Activated T-helper 1 cell treated with Interleukin-2 at 50 U/mL for 16 hours (primary cell): ENCODE measurements at places on chromosomes 11 and 22.

- DNase-seq: no peak
These were observed 488.5 kb downstream of the SOX6 start for GRCh38 chr11:15867871-15868270.

GRCh38 chr11:86610559-86611341 lies 61.7 kb downstream of the ME3 start:
- no peak for DNase-seq

GRCh38 chr22:46087816-46088277 lies 62.5 kb upstream of the PPARA start:
- no peak for DNase-seq

GRCh38 chr11:117868815-117869561 lies 7.5 kb downstream of the FXYD6 start:
- DNase-seq: no peak

DNA sequence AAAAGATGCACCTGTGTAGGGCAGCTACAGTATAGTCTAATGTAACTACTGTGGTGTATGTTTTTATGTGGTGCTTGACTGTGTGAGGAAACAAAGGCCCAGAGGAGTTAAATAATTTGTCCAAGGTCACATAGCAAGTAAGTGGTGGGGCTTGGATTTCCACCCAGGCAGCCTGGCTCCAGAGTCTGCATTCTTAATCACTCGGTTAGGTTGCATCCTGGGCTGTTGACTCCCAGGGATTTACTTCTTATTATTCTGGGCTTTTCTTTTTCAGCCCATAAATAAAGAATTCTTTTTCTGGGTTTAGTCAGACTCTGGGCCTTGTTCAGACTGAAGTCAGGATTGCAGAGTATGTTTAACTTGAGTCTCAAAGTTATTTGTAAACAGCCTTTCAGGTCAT lies 82.1 kb downstream of the ARHGAP42 start:
- no peak for DNase-seq

DNA sequence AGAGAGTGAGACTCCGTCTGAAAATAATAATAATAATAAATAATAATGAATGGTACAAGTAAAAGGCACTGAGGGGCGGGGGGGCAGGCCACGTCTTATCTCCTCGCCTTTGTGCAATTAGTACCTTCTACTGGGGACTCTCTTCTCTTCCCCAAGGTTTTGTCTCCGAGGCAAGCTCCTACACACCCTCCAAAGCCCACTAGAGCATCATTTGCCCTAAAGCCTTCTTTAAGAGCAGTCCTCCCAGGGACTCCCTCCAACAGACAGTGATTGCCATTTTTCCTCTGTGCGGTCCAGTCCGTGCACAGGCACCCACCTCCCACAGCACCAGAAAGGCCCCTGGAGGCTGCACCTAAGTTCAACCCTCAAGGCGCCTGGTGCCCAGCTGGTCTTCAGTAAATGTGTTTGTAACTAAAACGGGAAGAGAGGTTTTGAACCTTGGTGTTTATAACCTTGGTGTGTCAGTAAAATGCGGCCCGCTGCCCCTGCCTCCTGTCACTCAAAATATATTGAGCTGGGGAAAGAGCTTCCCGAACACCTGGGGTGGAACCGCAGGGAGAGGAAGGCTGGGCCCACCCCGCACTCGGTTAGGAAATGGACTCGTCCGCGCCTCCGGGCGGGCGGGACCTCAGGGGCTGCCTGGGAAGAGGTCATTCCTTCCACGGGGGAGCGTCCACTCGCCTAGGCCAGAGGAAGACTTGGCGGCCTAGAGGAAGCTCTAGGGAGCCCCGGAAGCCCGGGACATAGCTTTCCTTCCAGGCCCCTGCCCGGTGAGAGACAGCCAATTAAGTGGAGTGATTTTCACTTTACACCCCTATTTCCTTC lies 4.7 kb upstream of the KDELR3 start:
- DNase-seq: no peak
